Left ventricle myocardium superior (tissue), 1 donor: ENCODE measurements at places on chromosomes 12 and 14. TPM values are rescaled to one million over a fixed set of nuclear protein-coding genes. Genes with fewer than 3 reads are reported as not detected.

Gene MIPOL1
- total RNA-seq = 6.5 TPM

- no peak for DNase-seq
These were observed 1.5 kb downstream of the FGD4 start for GRCh38 chr12:32400866-32401265.

DNA sequence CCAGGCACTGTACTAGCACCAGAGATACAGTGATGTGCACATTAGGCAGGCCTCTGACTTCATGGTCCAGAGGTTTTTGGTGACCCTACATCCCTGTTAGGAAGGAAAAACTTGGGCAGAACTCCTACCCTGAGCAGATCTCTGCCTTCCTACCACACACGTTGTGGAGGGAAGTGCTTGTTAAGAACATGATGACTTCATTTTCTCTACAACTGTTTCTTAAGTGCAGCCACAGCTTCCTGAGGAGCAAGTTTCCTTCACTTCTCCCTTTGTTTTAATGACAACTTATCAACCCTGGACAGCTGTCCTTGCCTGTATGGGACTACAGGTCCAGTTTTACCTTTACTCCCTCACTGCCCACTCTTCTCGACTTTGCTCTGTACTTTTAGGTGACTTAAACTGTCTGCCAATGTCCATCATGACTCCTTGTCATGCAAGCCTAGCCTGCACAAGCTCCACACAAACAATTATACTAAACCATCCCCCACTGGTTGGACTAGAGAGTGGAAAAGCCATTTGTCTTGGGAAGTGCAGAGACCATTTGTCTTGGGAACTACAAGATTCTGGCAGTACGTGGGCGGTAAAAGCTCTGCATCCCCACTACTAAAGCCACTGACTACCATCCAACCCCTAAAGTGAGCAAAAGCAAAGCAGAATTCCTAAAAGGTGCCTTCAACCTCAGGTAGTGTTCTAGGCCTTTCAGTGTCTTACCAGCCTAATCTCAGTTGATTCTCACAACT is 359.8 kb downstream of the EGLN3 start:
- DNase-seq = no peak

DNA sequence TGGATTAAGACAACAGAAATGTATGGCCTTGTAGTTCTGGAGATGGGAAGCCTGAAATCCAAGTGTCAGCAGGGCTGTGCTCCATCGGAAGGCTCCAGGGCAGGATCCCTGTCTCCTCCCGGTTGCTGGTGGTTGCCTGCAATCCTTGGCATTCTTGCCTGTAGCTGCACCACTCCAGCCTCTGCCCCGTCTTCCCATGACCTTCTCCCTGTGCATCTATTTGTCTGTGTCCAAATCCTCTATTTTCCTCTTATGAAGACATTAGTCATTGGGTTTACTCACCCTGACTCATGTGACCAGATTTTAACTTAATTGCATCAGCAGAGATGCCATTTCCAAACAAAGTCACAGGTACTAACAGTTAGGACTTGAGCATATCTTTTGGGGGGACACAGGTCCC is 15.1 kb downstream of the TUNAR start:
- no peak for DNase-seq

DNA sequence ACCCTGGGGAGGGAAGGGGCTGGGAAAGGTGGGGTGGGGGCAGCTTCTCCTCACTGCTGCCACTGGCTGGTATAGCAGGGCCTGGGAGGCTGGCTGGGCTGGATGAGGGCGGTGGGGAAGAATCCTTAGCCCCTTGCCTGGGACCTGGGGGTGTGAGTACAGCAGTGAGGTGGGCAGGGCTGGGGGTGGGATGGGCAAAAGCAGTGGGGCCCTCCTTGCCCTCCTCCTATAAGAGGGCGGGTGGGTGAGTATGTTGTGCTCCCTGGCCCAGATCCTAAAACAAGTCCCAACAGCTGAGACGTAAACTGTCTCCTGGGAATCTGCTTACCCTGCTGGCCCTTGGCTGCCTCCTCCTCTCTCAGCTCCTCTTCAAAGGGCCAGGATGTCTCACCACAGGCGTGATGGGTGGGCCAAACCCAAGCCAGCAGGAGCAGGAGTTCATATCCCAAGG is 2.2 kb downstream of the NCKAP5L start:
- peak; percentile 56 for DNase-seq

GRCh38 chr14:100538351-100539002 is 48.7 kb downstream of the BEGAIN start:
- peak; percentile 25 for DNase-seq

- peak; percentile 36 for DNase-seq
These were observed 839 bp downstream of the SLC38A1 start for GRCh38 chr12:46267825-46268582.

DNA sequence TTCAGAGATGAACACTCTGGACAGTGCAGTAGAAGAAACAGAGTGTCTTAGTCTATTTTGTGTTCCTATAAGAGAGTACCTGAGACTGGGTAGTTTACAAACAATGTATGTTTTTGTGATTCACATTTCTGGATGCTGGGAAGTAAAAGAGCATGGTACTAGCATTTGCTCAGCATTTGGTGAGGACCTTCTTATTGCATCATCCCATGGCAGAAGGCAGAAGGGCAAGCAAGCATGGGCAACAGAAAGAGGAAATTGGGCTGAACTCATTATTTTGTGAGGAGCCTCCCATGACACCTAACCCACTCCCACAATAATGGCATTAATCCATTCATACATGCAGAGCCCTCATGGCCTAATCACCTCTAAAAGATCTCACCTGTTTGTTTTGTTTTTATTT is 8.0 kb downstream of the ANKS1B start:
- DNase-seq = no peak

Gene VSX2
- total RNA-seq = not detected

GRCh38 chr12:123384318-123384993 is 524 bp downstream of the KMT5A start:
- no peak for DNase-seq

DNA sequence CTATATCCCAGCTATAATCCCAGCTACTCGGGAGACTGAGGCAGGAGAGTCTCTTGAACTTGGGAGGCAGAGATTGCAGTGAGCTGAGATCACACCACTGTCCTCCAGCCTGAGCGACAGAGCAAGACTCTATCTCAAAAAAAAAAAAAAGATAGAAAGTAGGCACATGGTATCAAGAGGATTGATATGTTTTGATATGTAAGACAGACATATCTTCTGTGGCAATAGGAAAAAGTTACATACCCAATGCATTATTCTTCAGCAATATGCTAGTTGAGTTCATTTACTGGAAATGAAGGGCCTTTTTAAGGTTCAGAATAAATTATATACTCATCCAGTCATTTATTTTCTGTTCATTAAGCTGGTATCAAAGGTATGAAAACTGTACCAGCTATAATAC is 393.4 kb downstream of the GLT1D1 start:
- no peak for DNase-seq
